ENCODE measurements at places on chromosomes 7 and 10.

DNA sequence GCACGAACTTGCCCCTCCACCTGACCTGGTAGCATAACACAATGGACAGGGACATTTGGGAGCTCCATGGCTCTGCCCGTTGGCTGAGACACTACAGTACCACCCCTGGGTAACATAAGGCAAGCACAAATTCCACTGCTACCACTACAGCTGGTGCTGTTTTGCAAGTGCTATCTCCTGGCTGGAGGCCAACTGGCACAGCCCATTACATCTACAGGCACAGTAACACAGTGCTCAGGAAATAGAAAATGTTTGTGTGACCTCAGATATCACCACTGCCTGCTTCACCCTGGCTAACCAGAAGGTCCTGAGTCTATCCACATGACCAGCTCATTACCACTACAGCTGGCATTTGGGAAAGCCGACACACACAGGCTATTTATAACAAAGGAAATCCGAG lies 631.1 kb upstream of the MBL2 start:
- no peak for DNase-seq

DNA sequence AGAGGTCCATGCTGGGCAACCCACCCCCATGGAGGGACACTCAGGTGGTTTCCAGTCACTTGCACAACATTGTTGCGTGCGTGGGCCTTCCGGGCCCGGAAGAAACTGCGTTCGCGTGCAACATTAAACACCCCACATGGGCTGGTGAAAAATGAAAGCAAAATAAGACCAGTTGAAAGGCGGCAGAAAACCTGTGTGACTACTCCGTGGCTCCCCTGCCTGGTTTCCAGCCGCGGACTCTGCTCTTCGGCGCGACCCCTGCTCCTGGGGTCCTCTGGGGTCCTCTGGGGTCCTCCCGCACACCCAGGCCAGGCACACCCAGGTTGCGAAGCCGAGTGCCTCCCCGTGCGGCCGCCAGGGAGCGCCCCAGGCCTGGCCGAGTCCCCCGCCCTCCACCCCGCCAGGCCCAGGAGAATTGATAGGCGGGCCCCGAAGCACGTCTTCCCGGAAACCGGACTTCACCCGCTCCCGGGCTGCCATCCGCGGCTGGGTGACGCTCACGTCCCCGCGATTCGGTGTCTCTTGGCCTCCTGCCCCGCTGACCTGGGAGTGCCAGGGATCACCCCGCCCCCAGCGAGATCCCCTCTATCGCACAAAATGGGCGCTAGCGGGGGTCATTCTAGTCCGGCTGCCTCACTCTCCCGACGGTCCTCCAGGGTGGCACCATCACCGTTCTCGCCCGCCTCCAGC lies 1.9 kb upstream of the SH2D4B start:
- DNase-seq, result peak; percentile 85

DNA sequence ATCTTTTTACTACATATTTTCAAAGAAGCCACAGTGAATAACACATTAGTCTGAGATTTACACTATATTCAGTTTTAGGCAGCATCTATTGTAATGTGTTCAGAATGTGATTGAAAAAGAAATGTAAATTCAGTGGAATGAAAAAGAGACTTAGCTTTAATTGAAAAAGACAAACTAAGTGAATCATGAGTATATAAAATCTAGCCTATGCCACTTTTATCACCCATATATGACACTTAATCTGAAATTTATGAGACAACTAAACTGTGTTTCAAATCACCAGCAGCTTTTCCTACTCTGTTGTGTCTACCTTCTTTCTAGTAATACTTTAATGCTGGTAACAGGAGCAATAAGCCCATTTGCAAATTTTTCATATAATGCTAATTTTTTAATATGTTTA lies 4.7 kb downstream of the SKAP2 start:
- DNase-seq, result no peak

DNA sequence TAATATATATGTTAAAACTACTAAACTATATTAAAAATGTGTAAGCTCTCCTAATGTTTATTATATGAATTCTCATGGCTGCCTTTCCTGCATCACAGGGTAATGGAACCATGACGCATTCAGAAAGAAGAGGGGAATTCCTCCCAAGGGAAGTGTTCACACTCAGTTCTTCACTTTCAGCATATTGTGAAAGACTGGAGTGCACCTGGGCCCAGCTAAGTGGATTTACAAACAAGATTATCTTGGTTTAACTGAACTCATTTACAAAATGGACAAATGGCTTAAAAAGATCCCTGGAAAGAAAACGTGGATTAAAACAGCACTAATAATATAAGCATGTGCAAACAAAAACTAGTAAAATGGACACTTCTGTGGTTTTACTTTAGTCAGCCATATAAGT lies 149.8 kb downstream of the DOCK4 start:
- DNase-seq, result no peak

DNA sequence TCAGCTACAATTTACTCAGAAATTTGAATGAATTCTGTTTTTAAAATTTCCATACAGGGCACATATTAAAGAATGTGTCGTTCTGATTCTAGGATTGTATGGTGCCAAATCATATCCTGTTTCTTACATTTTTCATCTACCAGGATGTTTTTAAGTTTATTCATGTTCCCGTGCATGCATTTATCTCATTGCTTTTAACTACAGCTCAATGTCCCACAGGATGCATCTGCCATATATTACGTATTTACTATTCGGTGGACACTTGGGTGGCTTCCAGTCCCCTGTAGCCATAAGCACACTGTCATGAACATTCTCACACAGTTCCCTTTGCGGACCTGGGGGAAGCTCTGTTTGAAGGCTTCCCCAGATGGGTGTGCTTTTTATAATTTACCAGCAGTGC lies 122.3 kb downstream of the CCDC71L start:
- no peak for DNase-seq
